Hypothalamus (tissue), 51 donors: ENCODE measurements at places on chromosomes 1 and 21.

- DNase-seq, result no peak
Observed at GRCh38 chr1:87279966-87280535, 48.6 kb upstream of the LMO4 start.

- no peak for DNase-seq
Observed at GRCh38 chr1:211503542-211503941, 11.6 kb upstream of the RD3 start.

- DNase-seq, result no peak
Observed at GRCh38 chr1:9394010-9394409, 101.3 kb downstream of the SPSB1 start.

DNA sequence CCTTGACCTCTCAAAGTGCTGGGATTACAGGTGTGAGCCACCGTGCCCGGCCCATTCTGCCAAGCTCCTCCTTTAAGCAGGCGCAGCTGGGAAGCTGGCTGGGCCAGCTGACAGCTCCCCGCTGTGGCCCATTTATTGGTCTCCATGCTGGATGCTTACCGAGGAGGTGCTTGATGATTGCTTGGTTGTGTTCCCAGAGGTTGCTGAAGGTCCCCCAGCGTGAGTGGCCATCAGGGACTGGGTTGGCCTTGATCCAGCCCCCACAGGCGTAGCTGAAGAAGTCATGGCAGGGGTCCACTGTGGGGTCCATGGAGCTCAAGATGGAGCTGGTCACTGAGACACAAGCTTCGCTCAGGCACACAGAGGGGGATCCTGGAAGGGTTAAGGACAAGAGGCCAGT lies 17.7 kb downstream of the ECE1 start:
- DNase-seq, result no peak

- DNase-seq, result no peak
Observed at GRCh38 chr21:35361988-35362387, 312.9 kb upstream of the RUNX1 start.

- no peak for DNase-seq
Observed at GRCh38 chr1:112692681-112693080, 14.2 kb downstream of the RHOC start.

DNA sequence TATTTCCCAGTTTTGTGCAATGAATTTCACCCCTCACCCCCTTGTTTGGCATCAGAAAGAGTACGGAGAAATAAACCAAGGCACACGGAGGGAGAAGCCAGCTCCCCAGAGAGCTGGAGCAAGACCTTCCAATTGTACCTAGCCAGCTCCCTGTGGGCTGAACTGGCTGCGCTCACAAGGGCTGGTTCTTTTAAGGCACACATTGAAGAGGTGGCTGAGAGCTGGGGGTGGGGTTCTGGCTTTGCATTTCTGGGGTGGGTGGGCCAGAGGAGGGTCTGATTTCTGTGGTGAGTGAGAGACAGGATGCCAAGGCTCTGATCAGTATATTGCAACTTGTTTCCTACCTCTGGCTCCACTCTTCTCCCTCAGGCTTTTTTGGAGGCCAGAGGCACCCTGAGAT lies 39.5 kb upstream of the NFASC start:
- no peak for DNase-seq

DNA sequence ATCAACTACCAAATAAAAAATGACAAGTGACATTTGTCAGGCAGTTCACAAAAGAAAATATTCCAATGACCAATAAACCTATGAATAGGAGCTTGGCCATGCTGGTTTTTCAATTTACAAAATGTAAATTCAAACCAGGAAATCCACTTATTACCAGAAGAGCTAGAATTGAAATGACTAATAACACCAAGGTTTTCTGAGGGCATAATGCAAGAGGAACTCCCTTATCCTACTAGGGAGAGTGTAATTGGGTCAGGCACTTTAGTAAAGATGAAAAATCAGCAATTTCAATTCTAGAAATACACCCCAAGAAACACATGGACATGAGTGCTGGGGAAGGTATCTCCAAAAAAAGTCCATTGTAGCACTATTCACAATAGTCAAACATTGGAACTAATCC lies 16.7 kb upstream of the TIAM1 start:
- no peak for DNase-seq

DNA sequence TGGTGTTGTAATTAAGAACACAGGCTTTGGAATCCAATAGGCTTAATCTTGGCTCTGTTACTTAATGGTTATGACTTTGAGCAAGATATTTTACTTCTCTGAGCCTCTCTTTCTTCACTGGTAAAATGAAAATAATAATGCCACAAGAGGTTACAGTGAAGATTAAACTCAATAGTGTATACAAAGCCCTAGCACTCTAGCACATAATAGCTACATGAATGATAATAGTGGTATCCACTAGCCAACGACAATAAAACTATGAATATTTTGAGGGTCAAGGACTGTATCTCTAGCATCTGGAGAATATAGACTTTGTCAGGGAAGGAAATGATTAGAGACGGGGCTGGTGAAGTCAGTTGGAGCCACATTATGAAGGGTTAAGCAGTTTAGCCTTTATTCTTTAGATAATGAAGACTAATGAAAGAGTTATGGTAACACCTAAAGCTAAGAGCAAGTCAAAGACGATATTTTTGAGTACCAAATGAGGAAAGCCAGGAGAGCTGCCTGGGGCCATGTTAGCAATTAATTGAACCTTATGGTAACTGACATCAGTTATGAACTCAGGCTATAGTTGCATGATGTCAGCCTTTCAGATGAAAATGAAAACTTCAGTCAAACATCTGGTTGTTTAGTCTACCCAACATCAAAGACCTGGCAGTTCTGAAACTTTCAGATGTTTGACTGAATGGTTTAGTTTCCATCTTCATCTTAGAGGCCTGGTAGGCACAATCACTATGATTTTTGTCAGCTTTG lies 32.8 kb upstream of the RNF11 start:
- DNase-seq, result no peak

GRCh38 chr21:46661211-46661625 lies 25.7 kb downstream of the PRMT2 start:
- peak; percentile 65 for DNase-seq

GRCh38 chr21:35664683-35665082 lies 395.6 kb downstream of the SETD4 start:
- no peak for DNase-seq

GRCh38 chr21:43572446-43572845 lies 86.8 kb downstream of the HSF2BP start:
- no peak for DNase-seq

DNA sequence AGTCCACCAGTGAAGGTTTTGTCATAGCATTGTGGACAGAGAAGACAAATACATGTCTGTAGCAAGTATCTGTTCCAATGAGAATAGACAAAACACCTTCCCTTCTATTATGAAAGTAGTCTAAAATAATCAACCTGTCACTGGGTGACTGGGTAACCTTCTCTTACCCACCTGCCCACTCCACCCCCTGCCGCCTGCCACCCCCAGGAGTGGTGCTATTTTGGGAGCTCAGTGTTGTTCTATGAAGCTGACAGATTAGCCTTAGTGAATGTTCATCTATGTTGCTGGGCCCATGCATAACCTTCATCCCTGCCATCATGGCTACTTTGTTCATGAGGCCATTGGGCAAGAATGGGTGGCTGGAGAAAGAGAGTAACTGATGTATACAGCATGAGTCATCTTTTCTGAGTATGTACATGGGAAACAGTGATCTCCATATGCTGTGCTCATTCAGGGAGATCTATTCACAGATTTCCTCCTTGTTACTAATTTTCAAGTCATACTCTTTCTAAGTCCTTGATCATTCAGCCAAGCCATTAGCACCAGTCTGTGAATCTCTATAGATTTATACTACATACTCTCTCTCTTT lies 24.8 kb downstream of the MARK1 start:
- DNase-seq, result no peak

- no peak for DNase-seq
Observed at GRCh38 chr1:108845991-108846390, 10.9 kb downstream of the AKNAD1 start.

DNA sequence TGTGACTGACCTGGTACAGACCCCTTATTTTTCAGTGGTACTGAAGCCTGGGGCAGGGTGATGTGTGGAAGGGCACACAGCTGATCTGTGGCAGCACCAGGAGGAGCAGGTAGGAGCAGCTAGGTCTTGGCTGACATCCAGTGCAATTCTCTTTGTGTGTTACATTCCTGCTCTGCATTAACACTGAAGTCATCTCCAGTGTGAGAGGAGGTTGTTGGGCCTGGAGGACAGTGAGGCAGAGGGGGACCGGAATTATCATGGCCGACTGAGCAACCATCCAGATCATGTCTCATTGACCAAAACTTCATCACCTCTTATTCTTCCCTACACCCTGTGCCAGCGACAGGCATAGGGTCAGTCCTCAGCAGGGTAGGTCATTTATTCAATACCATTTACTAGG lies 1.5 kb downstream of the SLAMF8 start:
- DNase-seq, result no peak

- DNase-seq, result no peak
Observed at GRCh38 chr1:30613188-30613587, 110.2 kb downstream of the MATN1 start.

GRCh38 chr1:43872280-43872679 lies 61.3 kb upstream of the ARTN start:
- no peak for DNase-seq

DNA sequence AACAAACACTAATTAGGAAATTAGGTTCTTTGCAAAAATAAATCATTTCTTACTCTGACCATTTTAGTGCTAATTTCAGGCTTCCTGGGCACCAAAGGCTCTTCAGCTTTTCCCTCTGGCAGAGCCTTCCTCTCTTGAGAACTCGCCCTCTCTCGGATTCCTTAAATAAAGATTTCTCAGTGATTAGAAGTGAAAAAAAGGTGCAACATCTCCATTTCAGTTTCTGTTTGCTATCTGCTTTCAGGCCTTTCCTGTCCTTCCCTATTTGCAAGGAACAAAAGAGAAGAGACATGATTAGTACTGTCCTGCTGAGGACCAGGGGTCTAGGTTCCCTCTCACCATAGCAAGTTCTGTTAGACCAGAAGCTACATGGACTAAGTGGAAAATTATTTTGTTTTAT lies 27.8 kb upstream of the CACYBP start:
- no peak for DNase-seq

GRCh38 chr1:153626904-153627714 lies at the start of gene S100A13:
TSS of gene S100A13 (minus strand) at chr1:153627505. CDS start at chr1:153626472, 1,033 bp downstream.
- no peak for DNase-seq

DNA sequence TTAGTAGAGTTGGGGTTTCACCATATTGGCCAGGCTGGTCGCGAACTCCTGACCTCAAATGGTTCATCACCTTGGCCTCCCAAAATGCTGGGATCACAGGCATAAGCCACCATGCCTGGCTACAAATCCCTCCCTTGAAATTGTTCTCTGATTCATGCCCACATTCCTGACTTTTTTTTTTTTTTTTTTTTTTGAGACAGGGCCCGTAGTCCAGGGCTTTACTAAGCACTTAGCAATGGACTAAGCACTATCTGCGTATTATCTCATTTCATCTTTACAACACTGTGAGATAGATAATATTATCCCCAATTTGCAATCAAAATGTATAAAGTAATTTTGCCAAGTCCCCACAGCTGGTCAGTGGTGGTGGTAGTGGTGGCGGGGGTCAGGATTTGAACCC lies 58.9 kb downstream of the VWA5B1 start:
- DNase-seq, result no peak

DNA sequence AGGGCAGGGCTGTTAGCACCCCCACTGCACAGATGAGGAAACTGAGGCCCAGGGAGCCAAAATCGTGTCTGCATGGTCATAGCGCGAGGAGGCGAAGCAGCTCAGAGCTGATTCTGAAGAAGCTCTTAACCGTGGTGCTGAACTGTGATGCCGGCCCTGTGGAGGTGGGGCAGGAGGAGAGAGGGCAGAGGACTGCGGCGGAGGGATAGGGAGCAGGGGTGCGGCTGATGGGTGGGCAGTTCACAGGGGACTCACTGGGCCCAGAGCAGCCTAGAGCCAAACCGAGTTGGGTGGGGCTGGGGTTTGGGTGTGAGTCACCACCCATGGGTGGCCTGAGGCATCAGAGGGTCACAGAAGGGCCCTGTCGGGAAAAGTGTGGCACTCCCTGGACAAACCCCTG lies 74.7 kb downstream of the RAP1GAP start:
- no peak for DNase-seq

DNA sequence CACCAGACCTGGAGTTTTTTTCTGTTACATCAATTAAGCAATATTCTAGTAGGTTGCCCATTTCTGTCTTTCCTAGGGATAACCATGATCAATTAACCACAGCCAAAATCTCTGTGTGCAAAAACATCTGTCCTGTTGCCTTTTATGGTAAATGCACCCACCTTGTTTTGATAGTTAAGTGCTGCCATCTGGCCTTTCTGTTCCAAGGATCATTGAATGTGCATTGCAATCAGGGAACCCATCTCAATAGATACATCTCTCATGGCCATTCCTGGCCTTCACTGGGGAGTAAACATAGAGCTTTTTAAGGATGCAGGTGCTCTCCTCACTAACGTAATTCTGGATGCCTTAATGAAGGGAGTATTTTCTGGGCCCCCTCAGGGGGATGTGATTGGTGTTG lies 111.8 kb upstream of the KIAA1614 start:
- no peak for DNase-seq

GRCh38 chr1:80363689-80364475 lies 1357.4 kb upstream of the ADGRL4 start:
- no peak for DNase-seq

GRCh38 chr21:28132713-28133112 lies 860.0 kb downstream of the LTN1 start:
- DNase-seq, result no peak

DNA sequence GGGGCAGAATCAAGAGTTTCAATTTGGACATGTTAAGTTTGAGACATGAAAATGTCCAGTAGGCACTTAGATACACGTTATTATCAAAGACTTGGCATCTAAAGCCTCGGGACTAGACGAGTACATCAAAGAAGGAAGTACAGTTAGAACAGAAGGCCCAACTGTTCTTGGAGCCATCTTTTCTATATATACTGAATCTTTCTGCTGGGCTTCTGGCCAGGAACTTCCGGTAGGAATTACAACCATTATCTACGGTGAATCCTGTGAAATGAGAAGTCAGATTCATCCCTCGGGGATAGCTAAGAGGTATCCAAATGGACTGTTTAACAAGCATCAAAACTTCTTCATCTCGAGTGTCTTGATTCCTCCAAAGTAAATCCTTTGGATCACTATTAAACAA lies 34.4 kb upstream of the NRDC start:
- no peak for DNase-seq

DNA sequence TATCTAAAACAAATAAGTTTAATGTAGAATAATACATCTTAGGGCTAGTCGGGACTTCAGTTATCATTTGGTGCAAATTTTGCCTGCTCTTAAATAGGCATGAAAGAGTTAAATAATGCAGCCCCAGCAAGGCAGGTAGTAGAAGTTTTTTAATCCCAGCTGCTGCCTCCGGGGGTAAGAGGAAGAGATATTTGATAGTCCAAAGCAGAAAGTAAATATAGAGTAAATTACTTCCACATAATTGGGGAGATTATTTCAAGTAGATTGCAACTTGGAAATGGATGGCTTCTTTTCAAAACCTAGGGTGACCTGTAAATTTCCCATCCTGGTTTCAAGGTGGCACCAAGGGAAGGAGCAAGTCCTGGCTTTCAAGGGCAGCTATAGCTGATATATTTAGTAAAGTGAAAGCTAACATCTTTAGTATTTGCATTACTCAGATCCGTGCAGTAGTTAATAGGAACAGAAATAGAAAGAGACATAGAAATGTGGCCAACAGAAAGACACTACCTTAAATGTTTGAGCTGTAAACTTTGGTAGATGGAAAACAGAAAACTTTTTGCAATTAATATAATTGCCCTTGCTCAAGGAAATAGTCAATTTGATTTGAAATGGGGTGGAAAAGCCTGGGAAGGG lies 109.1 kb downstream of the LMO4 start:
- no peak for DNase-seq
